ENCODE measurements at places on chromosomes 12 and 14.

GRCh38 chr12:91126516-91126915 lies 15.2 kb upstream of the LUM start:
- H3K36me3 ChIP-seq = peaks cover 1% of the 10 kb centered on the region
- no peak overlapping the region for H3K4me3 ChIP-seq
- H3K27me3 ChIP-seq = no peaks in the 10 kb centered on the region

DNA sequence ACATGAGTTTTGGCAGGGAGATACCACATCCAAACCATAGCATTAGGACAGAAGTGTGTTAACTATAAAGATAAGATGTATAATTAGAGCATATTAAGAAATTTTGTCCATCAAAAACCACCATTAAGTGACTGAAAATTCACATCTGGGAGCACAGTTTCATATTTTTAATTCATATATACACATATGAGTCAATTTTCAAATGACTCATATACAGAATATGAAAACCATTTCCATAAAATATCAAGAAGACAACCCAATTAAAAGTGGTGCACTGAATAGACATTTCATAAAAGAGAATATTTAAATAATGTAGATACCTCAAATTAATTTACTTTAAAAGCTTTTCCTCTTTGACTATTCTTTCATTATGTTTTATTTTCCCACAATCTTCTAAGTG lies 25.3 kb downstream of the MUCL1 start:
- no peaks in the 10 kb centered on the region for H3K36me3 ChIP-seq
- H3K4me1 ChIP-seq = no peaks in the 10 kb centered on the region
- H3K27ac ChIP-seq = no peak overlapping the region
- no peak overlapping the region for H3K4me3 ChIP-seq

DNA sequence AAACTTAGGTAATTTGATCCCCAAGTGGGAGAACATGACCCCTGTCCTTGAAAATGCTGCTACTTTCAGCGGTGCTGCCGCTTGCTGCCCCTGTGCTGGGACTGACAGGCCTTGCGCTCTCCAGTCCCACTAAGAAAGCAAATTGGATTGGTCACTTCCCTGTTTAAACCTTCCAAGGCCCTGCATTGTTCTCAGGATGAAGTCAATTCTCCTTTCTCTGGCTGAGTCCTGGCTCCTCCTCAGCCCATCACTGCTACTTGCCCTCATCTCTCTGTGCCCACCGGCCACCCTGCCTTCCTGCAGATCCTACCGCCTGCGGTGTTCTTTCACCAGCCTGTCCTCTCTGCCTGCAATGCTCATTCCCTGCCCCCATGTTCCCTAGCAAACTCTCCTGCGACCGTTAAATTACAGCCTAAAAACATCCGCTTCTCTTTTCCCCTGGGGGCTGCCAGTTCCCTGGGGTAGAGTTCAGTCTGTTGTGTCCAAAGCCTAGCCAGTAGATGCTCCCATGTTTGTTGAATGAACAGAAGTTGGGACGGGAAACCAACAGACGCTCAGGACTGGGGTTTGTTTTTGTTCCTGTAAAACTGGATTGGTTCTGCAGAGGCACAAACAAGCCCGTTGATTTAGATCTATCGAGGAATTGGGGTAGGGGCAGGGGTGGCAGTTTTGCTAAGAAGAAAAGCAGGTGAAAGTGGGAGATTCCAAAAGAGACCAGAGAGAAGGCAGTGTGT lies 127.3 kb upstream of the HIF1A start:
- peak overlapping the region; percentile 57 for H3K4me3 ChIP-seq
- H3K27ac ChIP-seq = no peak overlapping the region
- no peak for DNase-seq
- peaks cover 23% of the 10 kb centered on the region for H3K4me1 ChIP-seq

DNA sequence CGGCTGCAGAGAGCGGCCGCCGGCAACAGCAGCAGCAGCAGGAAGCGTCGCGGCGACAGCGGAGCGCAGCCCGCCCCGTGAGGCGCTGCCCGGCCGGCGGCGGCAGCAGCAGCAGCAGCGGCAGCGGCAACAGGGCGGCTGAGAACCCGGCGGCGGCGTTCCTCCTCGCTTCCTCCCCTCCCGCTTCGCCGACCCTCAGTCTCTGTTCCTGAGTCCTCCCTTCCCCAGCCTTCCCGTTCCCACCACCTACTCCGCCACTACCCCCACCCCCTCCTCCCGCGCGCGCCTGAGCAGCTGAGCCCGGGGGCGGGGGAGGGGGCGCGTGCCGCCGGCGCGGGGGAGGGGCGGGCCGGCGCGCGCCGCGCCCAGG lies 310 bp downstream of the BICDL1 start:
- H3K27me3 ChIP-seq = no peaks in the 10 kb centered on the region
- peaks cover 41% of the 10 kb centered on the region for H3K36me3 ChIP-seq
- H3K4me1 ChIP-seq = peaks cover 29% of the 10 kb centered on the region
- no peak for DNase-seq
- peak overlapping the region; percentile 92 for H3K27ac ChIP-seq

DNA sequence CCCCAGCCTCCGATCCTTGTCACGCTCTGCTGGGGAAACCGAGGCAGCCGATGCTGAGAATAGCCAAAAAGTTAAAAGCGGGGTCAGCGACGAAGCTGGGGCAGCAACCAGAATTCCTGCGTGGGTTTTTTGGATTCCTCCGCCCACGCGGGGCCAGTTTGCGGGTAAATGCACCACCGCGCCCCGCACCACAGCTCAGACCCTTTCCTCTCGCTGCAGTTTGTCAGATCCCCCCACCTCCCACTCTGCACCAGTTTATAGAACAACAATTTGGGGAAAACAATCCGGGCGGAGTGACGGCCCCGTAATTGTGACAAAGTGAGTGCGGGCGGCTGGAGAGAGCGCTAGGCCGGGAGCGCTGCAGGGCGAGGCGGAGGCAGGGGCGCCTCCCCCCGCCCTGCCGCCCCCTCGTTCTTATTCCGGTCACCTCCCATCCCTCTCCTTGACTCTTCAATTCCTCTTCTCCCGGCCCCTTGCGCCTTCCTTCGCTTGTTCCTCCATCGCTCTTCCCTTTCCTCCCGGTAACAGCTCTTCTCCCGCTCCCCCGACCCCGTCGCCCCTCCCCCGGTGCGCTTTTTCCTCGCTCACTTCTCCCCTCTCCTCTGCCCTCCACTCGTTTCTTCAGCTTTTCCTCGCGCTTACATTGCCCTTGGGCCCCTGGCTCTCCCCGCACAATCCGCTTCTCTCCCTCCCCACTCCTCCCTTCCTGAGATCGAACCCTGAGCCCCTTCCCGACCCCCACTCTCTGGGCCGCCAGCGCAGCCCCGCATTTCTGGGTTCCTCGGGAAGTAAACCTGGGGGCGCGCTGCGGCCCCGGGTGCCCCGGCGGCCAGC lies 646 bp upstream of the DNAJC22 start:
- DNase-seq = no peak
- H3K27ac ChIP-seq = peak overlapping the region; percentile 73
- peaks cover 34% of the 10 kb centered on the region for H3K4me1 ChIP-seq
- H3K4me3 ChIP-seq = peak overlapping the region; percentile 83

DNA sequence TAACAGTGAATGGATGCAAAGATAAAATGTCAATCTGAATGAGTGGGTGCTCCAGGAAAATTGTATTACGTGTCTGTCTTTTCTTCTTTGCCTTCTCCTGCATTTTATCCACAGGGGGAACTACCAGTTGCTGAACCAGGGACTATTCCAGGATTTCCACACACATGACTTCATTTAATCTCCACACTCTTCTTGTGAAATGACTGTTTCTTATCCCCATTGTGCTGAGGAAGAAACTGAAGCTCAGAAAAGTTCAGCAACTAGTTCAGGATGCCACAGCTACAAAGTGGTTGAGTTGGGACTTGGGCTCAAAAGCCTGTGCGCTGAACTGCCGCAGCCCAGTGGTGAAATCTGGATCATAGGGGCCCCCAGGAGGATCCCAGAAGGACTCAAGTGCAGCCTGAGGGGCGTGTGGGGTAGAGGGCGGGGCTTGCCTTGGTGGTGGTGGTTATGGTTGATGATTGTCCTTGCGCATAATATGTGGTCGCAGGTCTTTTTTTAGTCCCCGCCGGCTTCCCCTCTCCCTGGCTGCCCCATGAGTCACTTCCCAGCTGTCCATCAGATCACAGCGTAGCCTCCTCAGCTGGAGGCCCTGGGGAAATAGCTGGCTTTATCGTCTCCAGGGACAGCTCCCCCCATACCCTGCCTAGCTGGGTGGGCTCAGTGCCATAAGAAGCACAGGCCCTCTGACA lies 235.2 kb upstream of the CRY1 start:
- peaks cover 4% of the 10 kb centered on the region for H3K4me1 ChIP-seq
- no peak for DNase-seq
- no peaks in the 10 kb centered on the region for H3K27me3 ChIP-seq
- no peaks in the 10 kb centered on the region for H3K36me3 ChIP-seq
- no peak overlapping the region for H3K4me3 ChIP-seq
- H3K27ac ChIP-seq = no peak overlapping the region

DNA sequence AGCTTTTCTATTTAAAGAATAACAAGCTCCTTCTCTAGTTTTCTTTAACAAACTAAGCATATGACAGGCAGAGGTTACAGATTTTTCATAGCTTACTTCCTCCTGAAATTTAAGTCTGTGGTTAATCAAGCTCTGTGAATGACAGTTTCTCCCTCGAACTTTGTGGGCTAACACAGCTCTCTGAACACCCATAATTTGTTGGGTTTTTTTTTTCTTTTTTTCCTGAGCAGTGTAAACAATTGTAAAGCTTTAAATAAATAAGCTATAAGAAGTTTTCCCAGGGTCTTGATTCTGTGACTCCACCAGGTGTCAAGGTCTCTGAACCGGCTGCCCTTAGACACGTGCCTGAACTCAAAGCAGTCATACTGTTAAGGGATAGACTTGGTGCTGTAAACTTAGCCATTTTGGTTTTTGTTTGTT lies 128.1 kb upstream of the AMIGO2 start:
- peak overlapping the region; percentile 69 for H3K27ac ChIP-seq
- H3K4me3 ChIP-seq = peak overlapping the region; percentile 72
- no peak for DNase-seq

GRCh38 chr12:1488908-1489381 lies 105.4 kb downstream of the FBXL14 start:
- no peaks in the 10 kb centered on the region for H3K27me3 ChIP-seq
- no peak for DNase-seq

DNA sequence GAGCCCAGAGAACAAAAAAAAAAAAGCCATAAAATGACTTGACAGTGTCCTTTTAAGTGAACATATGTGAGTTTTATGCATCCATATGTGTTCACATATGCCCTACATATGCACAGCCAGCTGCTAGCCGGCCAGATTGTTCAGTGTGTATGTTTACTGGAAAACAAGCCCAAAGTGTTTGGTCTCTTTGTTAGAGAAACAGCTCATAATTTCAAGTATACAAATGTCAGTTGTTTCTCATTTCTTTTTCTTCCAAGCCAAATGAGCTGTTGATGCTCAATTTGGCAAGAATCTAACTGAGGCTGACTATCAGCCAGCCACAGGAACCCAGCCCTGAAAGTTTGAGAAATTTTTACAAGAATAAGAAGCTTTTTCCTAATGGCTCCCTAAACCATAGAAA lies 60.8 kb upstream of the TSPAN8 start:
- H3K27me3 ChIP-seq = no peaks in the 10 kb centered on the region
- no peak overlapping the region for H3K27ac ChIP-seq
- no peak overlapping the region for H3K4me3 ChIP-seq
- DNase-seq = no peak
- no peaks in the 10 kb centered on the region for H3K4me1 ChIP-seq

- H3K4me3 ChIP-seq = no peak overlapping the region
- no peaks in the 10 kb centered on the region for H3K27me3 ChIP-seq
- no peaks in the 10 kb centered on the region for H3K36me3 ChIP-seq
- no peak for DNase-seq
These were observed 1761.3 kb upstream of the SEL1L start for GRCh38 chr14:83294941-83295340.

GRCh38 chr14:42027271-42027670 lies 420.6 kb downstream of the LRFN5 start:
- no peaks in the 10 kb centered on the region for H3K36me3 ChIP-seq
- no peak overlapping the region for H3K27ac ChIP-seq
- H3K4me3 ChIP-seq = no peak overlapping the region
- DNase-seq = no peak
- H3K27me3 ChIP-seq = no peaks in the 10 kb centered on the region

GRCh38 chr12:114846771-114847170 lies 162.8 kb upstream of the TBX3 start:
- H3K27me3 ChIP-seq = no peaks in the 10 kb centered on the region
- H3K36me3 ChIP-seq = no peaks in the 10 kb centered on the region
- H3K27ac ChIP-seq = no peak overlapping the region
- H3K4me3 ChIP-seq = no peak overlapping the region
- no peaks in the 10 kb centered on the region for H3K4me1 ChIP-seq

- no peak overlapping the region for H3K27ac ChIP-seq
- H3K27me3 ChIP-seq = no peaks in the 10 kb centered on the region
- H3K36me3 ChIP-seq = no peaks in the 10 kb centered on the region
- no peaks in the 10 kb centered on the region for H3K4me1 ChIP-seq
- H3K4me3 ChIP-seq = no peak overlapping the region
These were observed 135.9 kb downstream of the KTN1 start for GRCh38 chr14:55715889-55716288.

DNA sequence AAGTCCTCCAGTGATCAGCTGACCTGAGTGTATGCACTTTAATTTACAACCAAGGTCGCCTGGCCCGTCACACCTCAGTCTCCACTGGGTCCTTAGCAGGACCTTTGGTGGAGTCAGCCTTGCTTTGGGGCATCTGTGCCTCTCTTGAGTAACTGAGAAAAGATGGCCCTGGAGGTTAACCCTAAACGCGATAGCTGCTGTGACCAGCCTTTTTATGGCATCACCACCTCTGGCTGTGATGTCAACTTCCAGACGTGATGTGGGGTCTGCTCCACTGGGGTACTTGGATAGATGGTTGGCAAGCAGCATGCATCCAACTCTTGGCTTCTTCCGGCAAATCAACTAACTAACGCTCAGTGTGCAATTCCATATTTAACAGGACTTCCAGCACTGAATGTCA lies 122.8 kb upstream of the RTL1 start:
- no peaks in the 10 kb centered on the region for H3K4me1 ChIP-seq
- no peaks in the 10 kb centered on the region for H3K27me3 ChIP-seq
- H3K27ac ChIP-seq = no peak overlapping the region

- H3K36me3 ChIP-seq = no peaks in the 10 kb centered on the region
- no peaks in the 10 kb centered on the region for H3K27me3 ChIP-seq
- no peak overlapping the region for H3K27ac ChIP-seq
- no peak for DNase-seq
These were observed 25.9 kb downstream of the TMEM117 start for GRCh38 chr12:43861840-43862150.

DNA sequence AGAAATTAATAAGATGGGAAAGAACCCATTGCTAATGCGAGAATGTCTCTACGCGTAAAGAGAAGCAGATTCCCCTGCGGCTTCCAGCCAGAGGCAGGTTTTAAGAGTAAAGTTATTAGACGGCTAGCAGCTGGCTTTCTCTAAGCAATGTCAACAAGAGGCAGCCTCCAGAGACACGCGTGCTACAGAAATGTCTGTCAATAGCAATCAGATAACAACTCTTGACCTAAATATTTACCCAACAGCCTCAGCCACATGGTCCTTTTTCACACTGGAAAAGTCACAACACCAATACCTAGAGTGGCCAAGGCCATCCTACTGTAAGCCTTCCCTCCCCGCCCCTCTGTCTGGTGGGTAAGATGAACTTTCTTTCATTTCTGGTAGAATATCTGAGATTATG lies 146.0 kb upstream of the SFSWAP start:
- H3K27me3 ChIP-seq = peaks cover 48% of the 10 kb centered on the region
- DNase-seq = no peak
- no peaks in the 10 kb centered on the region for H3K36me3 ChIP-seq
- H3K27ac ChIP-seq = no peak overlapping the region
- H3K4me1 ChIP-seq = no peaks in the 10 kb centered on the region
- H3K4me3 ChIP-seq = no peak overlapping the region

Data from central memory CD8-positive, alpha-beta T cell (primary cell).